ENCODE measurements at places on chromosomes 13 and 19.

DNA sequence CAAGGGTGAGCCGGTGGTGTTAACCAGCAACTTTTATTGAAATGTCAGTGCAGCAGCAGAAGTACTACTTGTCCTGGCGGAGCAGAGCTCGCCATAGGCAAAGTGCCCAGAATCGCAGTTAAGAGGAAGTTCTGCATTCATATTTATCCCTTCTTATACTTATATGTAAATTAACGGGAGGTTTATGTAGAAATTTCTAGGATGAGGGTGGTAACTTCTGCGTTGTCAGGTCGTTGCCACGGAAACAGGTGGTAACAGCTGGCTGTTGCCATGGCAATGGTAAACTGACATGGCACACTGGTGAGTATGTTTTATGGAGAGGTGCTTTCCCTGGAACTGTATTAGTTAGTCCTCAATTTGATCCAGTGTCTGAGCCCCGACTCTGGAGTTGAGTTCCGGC is 2494.9 kb upstream of the PCDH20 start:
- DNase-seq, result peak; percentile 42

GRCh38 chr19:29001597-29002245 is 211.2 kb downstream of the UQCRFS1 start:
- DNase-seq, result no peak

- no peak for DNase-seq
Observed at GRCh38 chr19:27767234-27767633, 1445.7 kb downstream of the UQCRFS1 start.

DNA sequence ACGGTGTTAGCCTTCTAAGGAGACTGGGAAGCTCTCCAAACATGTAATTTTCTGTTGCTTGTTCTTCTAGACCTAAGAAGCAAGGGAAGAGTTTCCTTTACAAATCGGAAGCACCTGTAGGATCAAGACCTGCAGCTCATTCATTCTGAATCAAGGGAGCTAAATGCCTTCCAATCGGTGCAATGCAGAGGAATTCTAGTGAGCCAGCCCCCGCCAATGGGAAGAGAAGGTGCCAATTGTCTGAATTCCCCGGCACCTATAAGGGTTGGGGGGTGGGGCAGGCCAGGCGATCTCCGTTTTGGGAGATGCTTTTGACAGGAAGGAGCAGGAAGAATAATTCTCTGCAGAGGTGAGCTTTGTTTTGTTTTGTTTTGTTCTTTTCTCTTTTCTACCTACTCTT is 7.1 kb upstream of the NLRP13 start:
- no peak for DNase-seq

DNA sequence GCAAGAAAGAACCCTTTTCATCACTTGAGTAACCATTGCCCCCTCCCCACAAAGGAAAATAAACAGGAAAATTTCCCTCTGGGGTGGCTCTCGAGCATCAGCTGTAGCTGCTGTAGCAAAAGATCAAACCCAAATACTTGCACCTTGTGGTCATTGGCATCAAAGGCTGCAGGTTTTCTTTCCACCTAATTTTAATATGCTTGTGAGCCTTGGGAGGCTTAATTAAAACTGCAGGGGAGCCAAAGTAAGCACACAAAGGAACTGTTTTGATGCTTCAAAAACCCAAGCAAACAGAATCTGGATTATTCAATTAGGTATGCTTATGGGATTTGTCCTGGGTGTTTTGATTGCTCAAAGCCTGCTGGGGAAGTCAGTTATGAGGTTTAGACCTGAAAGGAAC is 119.5 kb downstream of the SHISA2 start:
- DNase-seq, result no peak

DNA sequence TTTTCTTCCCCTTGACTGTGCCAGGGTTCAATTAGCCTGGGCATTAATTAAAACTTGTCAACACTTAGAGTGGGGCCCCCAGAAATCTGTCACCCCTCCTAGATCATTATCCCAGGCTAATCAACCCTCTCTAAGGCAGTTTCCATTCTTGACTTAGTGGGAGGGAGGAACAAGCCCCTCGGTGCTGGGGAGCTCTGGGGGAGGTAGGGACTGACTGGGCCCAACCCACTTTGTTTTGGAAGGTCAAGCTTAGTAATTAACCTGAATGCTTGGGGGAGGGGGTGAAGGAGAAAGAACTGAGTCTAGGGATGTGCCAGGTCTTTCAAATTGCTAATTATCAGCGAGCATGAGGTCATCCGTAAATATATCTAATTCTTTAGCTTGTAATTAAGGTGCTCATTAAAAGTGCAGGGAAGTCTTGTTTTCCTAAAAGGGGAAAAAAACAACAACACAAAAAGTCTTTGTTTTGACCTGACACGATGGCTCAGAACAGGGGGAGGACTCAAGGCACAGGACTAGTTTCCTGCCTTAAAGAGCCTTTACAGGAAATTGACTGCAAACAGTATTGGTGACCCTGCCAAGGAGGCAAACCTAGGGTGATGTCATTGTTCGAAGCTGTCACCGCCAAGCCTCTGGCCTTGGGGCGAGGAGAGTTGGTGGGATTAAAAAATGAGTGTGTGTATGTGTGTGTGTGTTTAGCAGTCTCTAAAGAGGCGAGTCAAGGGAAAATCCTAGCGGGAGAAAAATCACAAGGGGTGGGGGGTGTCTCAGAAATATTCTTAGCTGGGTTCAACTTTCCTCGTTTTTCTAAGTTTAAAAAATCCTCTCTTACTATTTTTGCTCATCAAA is 19.4 kb downstream of the ACTN4 start:
- peak; percentile 78 for DNase-seq

- no peak for DNase-seq
Observed at GRCh38 chr13:50979187-50979586, 69.6 kb downstream of the RNASEH2B start.

- no peak for DNase-seq
Observed at GRCh38 chr19:48121909-48122371, 11.3 kb upstream of the PLA2G4C start.

GRCh38 chr19:16373532-16373931 is 48.9 kb downstream of the KLF2 start:
- DNase-seq, result no peak

- DNase-seq, result peak; percentile 64
Observed at GRCh38 chr19:39765091-39766076, 13.3 kb upstream of the LEUTX start.

GRCh38 chr19:40305403-40305802 is 20.3 kb upstream of the AKT2 start:
- DNase-seq, result peak; percentile 96
